ENCODE measurements at places on chromosomes 6 and 20.

GRCh38 chr6:3410385-3411360, 46.2 kb downstream of the SLC22A23 start:
- peak; percentile 19 for DNase-seq

DNA sequence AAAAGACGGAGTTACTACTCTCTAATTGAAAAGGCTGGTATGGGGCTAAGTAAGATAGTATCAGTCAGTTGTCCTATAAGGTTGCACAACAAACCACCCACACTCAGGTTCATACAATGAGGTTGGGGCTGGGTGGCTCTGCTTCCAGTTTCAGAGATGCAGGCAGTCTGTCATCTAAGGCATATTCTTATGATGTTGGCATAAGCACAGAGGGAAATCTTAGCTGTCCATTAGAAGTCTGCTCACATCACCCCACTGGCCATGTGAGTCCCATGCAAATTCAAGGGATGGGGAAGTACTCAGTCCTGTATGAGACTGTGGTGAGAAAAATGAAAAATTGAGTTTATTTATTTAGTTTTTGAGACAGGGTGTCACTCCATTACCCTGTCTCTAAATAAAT, 118.6 kb downstream of the LAMP5 start:
- no peak for DNase-seq

DNA sequence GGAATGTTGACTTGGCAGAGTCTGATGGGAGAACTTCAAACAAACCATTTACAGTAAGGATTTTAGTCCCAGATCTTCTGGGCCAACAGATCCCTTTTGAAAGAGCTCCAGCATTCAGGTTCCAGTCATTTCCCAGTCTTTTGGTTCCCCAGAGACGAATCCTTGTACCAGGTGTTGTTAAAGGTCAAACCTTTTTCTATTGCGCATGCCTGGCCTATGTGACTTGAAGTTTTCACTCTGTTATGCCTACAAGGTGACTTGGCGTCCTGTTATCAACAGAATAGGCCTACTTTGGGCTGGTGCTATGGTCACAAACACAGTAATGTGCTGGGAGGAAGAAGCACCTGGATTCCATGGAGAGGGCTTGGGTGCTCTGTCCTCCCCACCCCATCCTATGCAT, 52.3 kb downstream of the PXDC1 start:
- DNase-seq, result no peak

DNA sequence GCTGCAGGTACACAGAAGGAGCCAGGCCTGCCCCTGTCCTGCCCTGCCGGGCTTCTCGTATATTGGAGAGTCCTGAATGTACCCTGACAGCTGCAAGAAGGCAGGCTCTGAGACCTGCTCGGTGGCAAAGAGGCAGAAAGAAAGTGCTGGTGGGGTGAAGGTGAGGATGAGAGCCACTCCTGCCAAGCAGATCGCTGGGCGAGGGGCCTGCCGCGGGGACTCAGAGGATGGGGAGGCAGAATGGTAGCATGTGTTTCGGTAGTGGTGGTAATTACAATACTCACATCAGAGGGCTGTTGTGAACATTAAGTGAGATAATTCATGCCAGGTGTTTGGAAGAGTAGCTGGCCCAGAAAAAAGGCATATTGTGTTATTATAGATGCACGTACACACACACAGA, 56.6 kb upstream of the SLC22A23 start:
- no peak for DNase-seq

DNA sequence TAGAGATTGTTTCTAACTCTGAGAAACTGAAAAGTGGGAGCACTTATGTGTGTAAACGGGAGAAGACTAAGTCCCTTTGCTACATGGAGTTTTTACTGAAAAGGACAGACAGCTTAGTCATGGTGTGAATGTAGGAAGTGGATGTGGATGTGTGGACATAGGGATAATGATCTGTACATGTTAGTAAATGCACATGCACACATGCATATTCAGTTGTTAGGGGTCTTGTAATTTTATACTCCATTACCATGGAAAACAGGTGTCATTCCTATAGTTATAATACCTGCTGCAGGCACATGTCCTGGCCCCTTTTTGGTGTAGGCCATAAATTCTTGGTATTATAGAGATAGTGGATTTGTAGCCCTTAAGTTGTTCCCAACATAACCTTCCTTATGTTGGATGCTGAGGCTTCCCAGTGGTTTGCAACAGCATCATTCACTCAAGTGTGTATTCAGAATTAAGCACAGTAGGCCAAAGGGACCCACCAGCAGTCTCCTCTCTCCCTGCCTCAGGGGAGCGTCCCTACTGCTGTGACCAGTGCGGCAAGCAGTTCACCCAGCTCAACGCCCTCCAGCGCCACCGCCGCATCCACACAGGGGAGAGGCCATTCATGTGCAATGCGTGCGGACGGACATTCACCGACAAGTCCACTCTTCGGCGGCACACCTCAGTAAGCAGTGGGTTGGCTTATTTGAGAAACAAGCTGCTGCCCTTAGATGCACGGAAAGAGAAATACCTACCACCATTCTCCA, 7.3 kb downstream of the GZF1 start:
- DNase-seq, result no peak

GRCh38 chr20:14599613-14600012, 262.2 kb upstream of the FLRT3 start:
- DNase-seq, result no peak

- DNase-seq, result no peak
Observed at GRCh38 chr6:159469443-159469842, 223.6 kb downstream of the SOD2 start.

- no peak for DNase-seq
Observed at GRCh38 chr20:18754030-18754652, 59.4 kb upstream of the SCP2D1 start.

DNA sequence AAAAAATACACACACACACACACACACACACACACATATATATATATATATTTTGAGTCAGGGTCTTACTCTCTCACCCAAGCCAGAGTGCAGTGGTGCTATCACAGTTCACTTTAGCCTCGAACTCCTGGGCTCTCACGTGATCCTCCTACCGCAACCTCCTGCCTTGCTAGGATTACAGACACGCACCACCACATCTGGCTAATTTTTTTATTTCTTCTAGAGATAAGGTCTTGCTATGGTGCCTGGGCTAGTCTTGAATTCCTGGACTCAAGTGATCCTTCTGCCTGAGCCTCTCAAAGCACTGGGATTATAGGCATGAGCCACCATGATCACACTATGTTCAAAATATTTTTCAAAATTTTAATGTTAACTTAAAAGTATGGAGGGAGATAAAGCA, 43.5 kb downstream of the NUP153 start:
- DNase-seq, result no peak

DNA sequence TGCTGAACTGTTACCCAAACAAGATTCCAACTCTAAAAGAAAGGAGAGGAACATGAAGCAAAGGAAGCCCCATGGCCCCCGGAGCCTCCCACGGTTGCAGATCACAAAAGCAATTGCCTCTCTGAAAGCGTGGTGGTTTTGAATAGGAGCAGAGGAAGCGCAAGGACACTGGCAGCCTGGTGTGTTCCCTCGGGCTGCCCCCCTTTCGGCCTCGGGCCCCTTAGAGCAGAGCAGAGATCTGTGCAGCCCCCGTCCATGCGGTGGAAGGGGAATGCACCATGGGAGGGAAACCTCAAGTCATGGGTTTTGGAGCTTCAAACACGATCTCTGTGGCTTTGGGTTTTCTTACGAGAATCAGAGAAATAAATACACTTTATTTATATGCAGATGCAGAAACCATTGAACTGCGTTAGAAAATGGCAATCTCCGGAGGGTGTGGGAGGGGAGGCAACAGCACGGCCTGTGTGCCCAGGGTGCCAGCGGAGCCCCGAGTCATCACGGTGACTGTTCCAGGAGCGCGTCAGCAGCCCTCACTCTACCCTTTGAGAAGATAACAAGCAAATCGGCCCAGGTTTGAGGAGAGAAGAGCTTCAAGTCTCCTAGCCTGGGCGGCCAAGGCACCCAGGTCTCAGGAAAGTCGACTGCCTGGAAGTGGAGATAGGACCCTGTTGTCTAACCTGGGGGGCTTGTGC, 20.5 kb downstream of the FOXF2 start:
- no peak for DNase-seq

GRCh38 chr20:22566876-22567658, 17.3 kb downstream of the FOXA2 start:
- no peak for DNase-seq

GRCh38 chr6:26187292-26187691, 100.1 kb downstream of the HFE start:
- DNase-seq, result no peak

- no peak for DNase-seq
Observed at GRCh38 chr20:48025051-48025515, 239.8 kb upstream of the SULF2 start.

DNA sequence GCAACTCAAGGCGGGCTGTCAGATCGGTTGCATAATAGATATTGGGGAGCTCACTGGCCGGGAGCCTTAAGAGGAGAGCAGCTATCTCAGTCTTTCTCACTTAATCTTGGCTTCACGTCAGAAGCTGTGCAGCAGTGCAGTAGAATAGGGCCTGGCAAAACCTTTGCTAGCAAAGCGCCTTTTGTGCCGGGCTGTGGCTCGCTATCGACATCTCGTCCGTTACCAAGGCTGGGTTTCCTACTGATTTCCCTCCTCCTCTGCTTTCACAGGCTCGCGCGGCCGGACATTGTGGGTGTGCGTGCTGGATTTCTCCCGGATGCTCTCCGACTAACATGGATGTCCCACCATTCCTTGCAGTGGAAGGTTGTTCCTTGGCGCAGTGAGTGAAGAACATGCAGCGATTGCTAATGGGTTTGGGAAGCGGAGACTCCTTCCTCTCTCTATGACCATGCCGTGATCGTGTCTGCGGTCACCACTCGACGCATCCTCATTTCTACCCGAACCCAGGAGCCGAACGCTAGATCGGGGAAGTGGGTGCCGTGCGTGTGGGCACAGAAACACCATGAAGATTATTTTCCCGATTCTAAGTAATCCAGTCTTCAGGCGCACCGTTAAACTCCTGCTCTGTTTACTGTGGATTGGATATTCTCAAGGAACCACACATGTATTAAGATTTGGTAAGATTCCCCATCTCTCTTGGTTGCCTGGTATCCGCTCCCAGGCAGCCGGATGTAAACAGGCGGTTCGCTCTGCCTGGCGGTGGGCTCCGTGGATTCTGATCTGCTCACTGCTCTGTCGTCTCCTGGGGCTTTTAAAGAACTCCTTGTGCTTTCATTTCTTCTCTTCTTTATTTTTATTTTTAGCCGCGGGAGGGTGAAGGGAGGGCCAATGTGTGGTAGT, 5.5 kb downstream of the GRIK2 start:
- no peak for DNase-seq

DNA sequence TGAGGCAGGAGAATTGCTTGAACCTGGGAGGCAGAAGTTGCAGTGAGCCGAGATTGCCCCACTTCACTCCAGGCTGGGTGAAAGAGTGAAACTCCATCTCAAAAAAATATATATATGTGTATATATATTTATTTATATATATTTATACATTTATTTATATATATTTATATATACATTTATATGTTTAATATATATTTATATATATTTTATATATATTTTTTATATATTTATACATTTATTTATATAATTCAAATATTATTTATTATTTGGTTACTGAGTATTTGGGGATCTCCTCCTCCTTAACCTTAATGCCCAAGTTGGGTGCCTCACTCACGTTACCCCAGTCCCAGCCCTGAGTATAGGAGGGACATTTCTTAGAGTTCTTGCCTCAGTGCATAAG, 2.7 kb downstream of the FAM50B start:
- DNase-seq, result no peak

GRCh38 chr20:1130847-1131246, 12.4 kb downstream of the PSMF1 start:
- no peak for DNase-seq

GRCh38 chr6:96015518-96016333, at the start of gene FUT9:
Gene FUT9, plus strand, starts transcription at chr6:96015974. Its CDS starts 187,182 bp downstream, at chr6:96203156.
- no peak for DNase-seq

DNA sequence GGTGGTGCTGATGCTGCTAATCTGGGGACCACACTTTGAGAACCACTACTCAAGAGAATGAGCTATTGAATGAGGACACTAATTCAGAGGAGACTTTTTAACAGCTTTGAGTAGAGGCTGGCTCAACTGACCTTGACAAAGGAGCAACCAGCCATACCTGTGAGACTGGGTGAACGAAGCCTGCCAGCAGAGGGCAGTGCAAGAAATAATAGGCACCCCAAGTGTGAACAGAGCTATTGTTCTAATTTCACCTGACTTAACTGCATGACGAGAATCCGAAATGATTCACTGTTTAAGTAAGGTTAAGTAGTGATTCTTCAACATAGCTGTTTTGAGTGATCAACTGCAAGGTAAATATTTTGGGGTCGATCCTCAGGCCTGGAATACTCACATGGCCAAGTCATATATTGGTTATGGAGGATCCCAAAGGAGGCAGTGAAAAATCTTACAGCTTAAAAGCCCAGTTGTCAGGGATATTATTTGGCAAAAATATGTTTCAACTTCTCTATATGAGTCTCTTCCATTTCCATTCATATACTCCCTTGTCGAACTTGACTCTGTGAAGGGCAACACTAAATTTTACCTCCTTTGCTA, 550.5 kb upstream of the MARCKS start:
- no peak for DNase-seq

DNA sequence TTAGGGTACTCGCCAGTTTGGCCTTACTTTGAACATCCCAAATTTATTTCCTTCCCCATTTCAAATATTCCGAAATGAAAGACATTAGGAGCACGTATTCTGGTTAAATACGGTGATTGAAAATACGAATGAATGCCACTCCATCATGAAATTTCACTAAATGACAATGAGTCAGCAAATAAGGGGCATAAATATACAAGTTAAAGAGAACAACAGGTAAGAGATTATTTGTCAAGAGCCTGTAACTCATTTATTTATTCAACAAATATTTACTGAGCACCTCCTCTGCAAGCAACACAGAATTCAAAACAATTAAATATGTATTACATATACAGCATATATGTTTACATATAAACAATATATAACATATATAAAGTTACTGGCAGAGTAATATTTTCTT, 44.8 kb downstream of the MYB start:
- DNase-seq, result no peak

- no peak for DNase-seq
Observed at GRCh38 chr20:11791835-11792567, 125.7 kb upstream of the BTBD3 start.

- no peak for DNase-seq
Observed at GRCh38 chr20:62012631-62013030, 53.0 kb downstream of the TAF4 start.

DNA sequence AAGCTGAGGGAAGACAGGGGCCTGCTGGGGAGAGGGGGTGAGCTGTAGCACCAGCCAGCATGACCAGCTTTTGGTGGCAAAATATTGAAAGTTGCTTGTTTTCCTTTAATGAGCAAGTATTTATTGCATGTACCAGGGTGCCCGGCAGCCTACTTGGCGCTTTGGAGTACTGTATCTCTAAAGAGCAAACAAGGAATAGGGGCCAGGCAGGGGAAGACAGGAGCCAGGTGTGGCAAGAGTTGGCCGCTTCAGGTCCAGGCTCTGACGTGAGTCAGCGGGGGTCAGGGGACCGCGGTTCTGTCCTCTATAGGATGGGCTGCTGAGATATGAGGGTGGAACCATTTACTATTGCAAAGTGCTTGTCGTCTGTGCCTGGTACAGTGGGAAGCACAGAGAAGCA, 63.1 kb downstream of the PSMG4 start:
- DNase-seq, result no peak
